ENCODE measurements at places on chromosomes 4 and X.

GRCh38 chrX:6674734-6675133 lies 139.8 kb upstream of the VCX3A start:
- DNase-seq: no peak

GRCh38 chr4:152673489-152673888 lies 6.3 kb downstream of the TMEM154 start:
- no peak for DNase-seq

DNA sequence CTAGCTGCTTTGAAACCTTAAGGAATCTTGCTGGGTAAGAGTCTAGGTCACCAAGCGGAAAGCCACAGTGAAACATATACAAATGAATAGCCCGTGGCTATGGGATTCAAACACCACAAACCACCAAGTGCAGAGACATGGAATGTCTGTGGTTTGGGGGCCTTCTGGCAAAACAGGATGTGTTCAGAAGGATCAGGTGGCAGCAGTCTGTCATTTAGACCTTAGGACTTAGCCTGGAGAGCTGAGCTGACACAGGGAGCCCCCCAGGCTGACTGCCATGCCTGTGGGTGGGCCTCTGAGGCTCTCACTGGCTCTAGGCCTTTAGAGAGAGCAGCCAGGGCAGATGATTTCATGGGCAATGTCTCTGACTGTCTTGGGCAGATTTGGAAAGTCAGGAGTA lies 225.6 kb downstream of the FBXW7 start:
- no peak for DNase-seq

DNA sequence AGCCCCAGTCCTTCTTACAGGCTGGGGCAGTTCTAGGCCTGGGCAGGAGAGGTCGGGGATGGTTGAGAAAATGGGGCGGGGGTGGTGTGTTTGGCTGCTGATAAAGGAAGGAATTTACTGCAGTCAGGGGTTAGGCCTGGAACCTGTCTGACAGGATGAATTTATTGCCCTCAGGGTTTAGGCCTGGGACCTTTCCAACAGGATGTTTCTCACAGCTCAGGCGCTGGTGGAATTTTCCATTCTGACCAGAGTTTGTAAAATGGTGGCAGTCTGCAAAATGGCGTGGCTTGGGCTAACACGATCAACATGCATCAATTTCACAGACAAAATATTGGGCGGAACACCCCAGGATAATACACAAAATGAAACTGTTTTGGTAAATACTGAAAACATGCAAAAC lies 83.5 kb upstream of the SPIN4 start:
- no peak for DNase-seq

- DNase-seq: no peak
Observed at GRCh38 chr4:182235021-182235795, 8.0 kb upstream of the TENM3 start.

GRCh38 chrX:30610026-30610425 lies 32.5 kb upstream of the TASL start:
- no peak for DNase-seq

DNA sequence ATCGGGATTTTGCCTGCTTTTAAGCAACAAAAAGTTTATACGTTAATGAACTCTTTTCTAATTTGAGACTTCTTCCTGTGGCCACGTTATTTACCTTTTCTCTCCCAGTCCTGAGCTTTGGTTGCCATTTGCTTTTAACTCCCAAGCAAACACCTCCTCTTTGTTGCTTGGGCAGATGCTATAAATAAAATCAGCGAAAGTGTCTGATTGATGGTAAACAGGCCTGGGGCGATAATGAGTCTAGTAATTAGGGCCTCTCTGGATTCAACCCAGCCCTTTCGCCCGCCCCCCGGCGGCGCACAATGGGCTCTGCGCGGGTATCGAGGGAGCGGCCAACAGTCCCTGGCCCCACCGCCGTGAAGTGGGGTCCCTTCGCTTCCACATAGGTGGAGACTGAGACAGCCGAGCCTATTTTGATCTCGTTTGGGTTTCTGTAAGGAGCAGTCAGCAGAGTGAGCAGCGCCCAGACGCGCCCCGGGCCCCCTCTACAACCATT lies 790 bp downstream of the CLGN start:
- no peak for DNase-seq

GRCh38 chrX:18886344-18887161 lies 97.4 kb downstream of the PHKA2 start:
- no peak for DNase-seq

GRCh38 chr4:173343832-173344397 lies 9.8 kb upstream of the HMGB2 start:
- no peak for DNase-seq

- no peak for DNase-seq
Observed at GRCh38 chrX:151970661-151971060, 3.8 kb downstream of the GABRE start.

- no peak for DNase-seq
Observed at GRCh38 chr4:13989501-13989900, 362.0 kb upstream of the BOD1L1 start.

DNA sequence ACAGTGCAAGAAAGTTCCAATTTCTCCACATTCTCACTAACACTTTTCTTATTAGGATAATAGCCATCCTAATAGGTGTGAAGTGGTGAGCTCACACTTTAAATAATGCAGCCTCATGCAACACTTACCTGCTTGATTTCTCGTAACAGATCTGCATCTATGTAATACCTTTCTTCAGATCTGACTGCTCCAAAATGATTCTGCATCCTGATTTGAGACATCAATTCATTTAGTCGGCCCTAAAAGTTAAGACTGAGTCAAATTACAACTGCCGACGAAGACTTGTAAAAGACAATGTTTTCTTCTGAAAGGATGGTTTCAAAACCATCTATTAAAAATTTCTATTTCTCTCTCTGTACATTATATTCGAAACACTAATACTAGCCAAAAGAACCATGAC lies 30.7 kb downstream of the NUP54 start:
- no peak for DNase-seq

DNA sequence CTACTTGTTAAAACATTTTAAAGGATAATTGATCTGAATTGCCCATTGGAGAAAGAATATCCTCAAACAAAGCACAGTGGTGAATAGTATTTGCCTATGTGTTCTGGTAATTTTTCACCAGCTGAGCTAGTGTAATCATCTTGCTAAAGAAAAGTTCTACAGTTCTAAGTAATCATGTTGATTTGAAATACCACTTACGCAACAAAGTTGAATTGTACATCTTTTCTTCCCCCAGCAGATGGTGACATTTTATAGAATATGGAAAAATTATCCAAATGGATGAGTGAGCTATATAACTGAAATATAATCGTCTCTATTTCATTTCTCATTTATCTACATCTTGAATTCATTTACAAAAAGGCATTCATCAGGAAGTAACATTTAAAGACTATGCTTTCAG lies 9.7 kb upstream of the ZNF674 start:
- no peak for DNase-seq

DNA sequence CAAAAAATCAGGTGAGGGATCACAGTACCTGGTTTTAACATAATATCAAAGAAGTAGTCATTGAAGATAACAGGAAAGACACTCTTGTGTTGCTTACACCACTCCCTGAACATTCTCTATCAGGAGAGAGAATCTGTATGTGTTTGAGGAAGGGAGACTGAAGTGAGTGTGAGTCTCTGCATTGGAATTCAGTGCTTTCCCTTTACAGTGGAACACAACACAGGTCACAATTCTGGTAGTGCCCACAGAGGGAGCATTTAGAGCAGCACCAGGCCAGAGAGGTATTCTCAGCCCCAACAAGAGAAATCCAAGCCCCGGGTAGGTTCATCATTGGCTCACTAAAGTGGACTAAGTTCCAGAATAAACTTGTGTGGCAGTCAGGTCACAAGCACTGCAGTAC lies 64.7 kb upstream of the UBQLN2 start:
- DNase-seq: no peak

- DNase-seq: no peak
Observed at GRCh38 chr4:150012851-150013360, 65.3 kb upstream of the DCLK2 start.

DNA sequence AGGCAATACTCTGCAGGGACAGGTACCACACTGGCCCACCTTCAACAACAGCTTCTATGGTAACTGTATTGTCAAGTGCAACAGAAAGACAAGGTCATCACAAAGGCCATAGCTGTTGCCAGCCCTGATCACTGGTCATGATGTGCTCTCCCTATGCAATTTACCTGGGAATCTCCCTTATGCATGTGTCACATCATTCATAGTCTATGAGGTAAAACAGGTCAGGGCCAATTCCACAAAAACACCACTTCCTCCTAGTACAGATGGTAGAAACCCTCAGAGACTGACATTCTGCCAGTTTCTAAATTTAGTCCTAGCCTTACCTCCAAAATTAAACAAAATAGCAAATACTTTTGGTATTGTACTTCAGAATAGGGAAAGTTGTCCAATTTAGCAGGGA lies 132.8 kb downstream of the MGST2 start:
- no peak for DNase-seq

GRCh38 chrX:152895724-152896420 lies 2.0 kb upstream of the ZNF185 start:
- no peak for DNase-seq

- no peak for DNase-seq
Observed at GRCh38 chrX:72713130-72713529, 976 bp downstream of the PHKA1 start.

DNA sequence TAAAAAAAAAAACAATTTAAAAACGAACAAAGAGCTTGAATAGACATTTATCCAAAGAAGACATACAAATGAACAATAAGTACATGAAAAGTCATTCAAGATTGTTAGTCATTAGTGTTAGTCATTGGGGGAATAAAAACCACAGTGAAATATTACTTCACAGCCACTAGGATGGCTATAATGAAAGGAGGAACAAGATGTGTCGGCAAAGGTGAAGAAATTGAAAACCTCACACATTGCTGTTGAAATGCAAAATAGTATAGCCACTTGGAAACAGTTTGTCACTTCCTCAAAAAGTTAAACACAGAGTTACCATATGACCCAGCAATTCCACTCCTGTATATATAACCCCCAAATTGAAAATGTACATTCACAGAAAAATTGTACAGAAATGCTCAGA lies 45.2 kb upstream of the SLC39A8 start:
- DNase-seq: no peak

DNA sequence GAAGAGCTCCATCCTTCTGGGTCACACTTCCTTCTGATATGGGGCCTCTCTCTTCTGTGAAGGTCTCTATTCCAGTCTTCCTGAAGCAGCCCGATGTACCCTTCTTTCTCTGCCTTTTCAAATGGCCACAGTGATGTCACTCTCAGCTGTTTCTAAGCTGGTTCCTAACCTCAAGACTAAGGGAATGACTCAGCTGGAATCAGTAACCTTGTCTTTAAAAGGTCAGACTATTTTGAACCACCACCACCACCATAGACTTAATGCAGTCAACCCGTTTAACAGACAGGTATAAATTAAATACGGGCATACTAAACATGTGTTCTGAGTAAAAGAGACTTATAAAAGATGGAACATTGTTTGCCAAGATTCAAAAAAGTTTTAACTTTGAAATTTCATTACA lies 121.0 kb downstream of the PPA2 start:
- no peak for DNase-seq

DNA sequence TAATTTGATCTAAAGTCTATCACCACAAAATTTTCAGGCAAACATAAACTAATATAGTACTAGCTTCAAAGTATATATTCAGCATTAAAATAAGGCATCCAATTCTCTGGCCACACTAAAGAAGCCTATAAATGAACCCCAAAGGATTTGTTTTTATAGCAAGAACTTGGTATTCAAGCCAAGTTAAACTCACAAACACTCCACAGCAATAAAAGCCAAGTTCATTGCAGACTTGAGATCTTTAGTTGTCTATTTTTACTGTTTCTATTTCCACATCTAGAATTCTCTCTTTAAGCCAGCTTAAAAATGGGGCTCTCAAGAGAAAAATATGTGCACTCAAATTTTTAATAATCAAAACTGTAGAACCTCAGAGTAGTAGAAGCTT lies 51.1 kb downstream of the WDFY3 start:
- no peak for DNase-seq

- DNase-seq: no peak
Observed at GRCh38 chr4:89108091-89108490, 3.2 kb upstream of the TIGD2 start.

DNA sequence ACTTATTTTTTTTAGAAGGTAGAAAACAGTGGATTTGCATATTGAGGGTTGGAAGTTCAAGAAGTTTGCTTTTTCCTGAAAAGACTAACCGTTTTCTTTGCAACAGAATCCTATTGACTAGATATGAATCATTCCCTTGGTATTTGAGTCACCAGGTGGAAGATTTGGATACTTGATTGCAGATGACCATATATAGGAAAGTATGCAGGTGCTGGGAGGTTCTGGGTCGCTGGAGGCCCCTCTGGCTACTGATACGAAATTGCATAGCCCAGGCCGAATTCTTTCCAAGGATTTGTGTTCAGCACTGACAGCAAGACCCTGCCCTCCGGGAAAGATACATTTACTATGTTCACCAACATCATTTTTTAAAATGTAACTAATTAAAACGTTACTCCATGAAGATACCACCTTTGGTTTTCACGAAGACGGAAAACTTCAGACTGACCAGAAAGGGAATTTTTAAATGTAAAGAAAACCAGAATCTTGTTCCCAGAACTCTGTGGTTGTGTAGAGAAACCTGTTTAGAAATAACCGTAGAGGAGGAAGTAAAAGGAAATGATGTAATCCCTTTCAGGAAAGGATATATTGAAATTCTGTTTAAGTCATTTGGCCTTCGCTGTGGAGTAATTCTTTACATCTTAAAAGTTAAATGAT lies 946 bp downstream of the ANXA3 start:
- no peak for DNase-seq

- DNase-seq: no peak
Observed at GRCh38 chr4:185364886-185365285, 30.8 kb downstream of the LRP2BP start.

DNA sequence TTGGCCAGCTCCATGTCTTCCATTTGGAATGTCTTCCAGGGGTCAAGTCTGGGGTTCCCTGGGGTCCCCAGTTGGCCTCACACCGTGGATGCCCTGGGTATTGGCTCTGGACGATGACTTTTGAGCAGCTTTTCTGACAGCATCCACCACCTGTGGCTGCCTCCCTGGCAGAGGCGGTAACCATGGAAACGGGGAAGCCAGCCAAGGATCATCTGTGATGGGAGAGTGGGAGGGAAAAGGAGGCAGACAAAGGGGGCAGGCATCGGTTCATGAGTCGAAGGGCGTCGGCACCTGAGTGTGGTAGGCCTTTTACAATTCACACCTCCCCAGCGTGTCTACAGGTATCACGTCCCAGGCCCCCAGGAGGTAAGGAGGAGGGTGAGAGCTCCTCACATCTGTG lies 152.2 kb downstream of the ASMT start:
- DNase-seq: no peak

DNA sequence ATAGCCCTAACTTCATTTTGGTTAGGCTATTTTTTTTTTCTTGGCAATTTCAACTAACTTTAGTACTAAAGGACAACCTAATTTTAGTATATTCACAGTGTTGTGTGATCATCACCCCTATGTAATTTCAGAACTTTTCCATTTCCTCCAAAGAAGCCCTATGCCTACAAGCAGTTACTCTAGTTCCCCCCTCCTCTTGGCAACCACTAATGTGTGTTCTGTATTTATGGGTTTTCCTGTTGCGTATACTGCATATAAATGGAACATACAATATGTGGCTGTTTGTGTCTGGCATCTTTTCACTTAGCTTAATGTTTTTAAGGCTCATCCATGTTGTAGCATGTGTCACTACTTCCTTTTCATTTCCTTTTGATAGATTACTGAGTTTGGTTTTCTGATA lies 57.6 kb downstream of the N4BP2 start:
- DNase-seq: no peak
